ENCODE measurements at places on chromosomes 1 and 21.

- DNase-seq = no peak
Measured at GRCh38 chr1:202837746-202838262, 27.1 kb downstream of the PCAT6 start.

DNA sequence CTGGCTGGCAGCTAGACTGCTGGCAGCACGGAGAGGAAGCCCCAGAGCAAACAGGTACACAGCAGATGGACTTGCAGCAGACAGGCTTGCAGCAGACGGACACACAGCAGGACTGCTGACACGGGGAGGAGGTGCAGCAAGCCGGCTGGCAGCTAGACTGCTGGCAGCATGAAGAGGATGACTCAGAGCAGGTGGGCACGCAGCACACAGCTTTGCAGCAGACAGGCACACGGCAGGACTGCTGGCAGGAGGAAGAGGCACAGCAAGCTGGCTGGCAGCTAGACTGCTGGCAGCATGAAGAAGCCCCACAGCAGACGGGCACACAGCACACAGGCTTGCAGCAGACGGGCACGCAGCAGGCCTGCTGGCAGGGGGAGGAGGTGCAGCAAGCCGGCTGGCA, 498 bp downstream of the KRTAP10-2 start:
- no peak for DNase-seq

DNA sequence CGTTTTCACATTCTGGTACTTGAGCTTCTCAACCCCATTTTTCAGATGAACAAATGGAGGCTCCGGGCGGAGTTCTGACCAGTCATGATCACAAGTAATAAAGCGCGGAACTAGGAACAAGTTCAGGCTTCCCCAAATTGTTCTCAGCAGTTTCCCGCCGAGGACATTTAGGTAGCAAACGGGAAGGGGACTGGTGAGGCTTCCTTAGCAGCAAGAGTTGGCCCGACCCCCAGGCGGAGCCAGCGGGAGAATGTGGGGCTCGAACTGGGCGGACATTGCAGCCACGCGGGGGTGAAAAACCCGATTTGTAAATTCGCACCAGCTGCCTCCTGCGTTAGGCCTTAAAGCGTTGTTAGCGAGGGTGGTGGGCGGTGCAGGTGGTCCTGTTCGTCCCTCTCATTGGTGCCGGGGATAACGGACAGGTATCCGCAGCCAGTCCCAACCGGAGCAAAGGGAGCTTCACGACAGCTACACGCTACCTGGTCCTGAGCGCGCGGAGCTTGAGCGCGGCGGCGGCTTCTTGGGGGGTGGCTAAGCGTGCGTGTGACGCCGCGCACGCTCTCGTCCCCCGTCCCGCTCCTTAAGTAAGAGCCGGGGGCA, 15.3 kb downstream of the SEMA6C start:
- DNase-seq = peak; percentile 73

DNA sequence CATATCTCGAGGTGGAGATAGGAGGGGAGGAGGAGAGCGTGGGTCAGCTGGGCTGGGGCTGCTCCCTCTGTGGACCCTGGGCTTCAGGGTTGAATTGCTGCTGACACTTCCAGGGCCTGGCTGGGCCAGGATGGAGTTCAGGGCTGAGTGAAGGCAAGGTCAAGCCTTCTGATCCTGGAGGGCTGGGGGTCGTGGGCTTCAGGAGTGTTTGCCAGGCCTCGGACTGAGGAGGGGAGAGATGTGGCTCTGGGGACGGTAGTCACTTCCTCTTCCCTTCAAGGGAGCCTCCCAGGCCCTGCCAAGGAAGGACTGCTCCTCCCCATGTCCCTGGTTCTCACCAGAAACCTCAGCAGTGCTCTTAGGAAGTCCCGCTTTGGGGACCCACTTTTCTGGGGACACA, 12.1 kb upstream of the FAM131C start:
- no peak for DNase-seq

GRCh38 chr1:50492142-50492541, 68.9 kb upstream of the DMRTA2 start:
- DNase-seq = no peak

DNA sequence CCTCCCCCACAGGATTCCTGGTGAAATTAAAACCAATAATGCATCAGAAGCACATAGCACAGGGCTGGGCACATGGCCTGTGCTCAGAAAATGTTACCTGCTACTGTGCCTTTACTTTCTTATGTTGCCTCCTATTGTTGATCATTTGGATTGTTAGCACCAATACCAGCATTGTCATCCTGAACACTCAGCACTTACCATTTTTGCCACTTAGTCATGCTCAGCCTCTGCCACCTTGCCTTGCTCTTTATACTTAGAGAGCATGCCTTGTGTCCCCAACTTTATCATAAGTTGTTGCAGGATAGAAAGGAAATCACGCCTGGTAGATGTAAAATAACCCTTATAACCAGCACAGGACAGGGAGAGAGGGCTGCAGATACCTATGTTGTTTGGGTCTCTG, 361.0 kb upstream of the RUNX1 start:
- DNase-seq = no peak

DNA sequence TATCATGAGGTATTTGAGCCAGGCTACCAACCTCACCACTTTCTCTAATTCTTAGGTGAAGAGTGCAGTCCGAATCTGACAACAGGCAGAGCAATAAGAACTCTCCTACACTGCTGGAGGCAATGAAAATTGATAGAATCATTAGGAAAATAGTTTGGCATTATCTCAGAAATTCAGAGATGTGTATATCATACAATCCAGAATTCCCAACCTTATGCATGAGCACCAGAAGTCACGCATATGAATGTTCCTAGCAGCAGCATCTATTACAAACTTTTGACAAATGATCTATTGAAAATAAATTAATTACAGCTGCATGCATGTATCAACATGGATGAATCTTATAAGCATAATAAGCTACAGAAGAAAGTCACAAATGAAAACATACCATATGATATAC, 176.9 kb upstream of the CAMK1G start:
- no peak for DNase-seq

DNA sequence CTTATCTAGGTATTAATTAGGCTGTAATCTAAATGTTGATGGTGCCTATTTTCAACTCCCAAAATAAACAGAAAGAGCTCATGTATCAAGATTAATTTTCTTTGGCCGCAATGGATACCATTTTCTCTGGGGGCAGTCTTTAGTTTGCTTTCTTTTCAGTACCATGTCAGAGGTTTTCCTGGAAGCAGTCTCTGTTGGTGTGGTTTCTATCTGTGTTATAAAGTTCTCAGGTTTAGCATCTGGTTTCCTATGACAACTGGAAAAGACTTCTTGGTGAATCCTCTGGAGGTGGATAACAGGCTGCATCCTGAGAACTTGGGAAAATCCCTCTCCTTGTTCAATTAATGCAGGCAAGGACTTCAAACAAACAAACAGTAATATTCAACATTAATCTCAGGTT, 38.7 kb upstream of the BATF3 start:
- DNase-seq = no peak

DNA sequence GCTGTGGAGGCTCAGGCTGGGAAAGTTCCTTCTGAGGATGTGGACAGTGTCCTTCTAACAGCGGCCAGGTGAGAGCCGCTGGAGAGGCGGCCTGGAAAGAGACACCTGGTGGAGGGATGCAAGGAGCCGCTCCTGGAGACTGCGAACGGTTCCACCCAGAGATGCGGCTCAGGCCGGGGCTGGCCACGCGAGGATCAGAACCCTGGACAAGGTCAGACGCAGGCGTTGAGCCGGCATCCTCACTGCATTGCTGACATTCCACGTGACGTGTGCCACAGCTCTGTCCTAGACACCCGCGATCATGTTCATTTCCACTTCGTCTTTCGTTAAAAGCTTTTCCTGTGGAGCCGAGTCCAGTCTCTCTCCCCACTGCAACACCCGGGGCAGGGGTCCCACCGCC, 28.8 kb downstream of the CFAP74 start:
- no peak for DNase-seq

- peak; percentile 4 for DNase-seq
Measured at GRCh38 chr1:204941421-204942338, 71.0 kb downstream of the NFASC start.

GRCh38 chr1:14611792-14612191, 13.3 kb downstream of the KAZN start:
- no peak for DNase-seq

DNA sequence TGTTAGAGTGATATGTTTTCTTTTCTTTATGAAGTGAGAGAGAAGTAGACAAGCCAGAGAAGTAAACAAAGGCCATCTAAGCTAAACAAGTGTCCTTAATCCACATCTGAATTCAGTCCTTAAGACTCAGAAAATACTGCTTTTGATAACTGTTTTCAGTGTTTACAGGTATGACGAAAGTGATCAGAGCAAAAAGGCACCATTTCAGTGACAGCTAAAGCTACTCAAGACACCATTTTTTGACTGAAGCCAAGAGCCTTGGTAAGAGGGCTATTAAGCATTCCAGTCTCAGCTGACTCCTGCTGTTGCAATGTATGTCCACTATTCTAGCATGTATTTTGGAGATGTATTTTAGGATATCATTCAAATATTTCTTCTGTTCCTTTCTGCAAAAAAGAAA, 4.1 kb downstream of the KMO start:
- no peak for DNase-seq

- peak; percentile 13 for DNase-seq
Measured at GRCh38 chr21:34613679-34614627, 960 bp downstream of the RCAN1 start.
